ENCODE measurements at places on chromosomes 5 and 9.
A peak's percentile ranks its signal among the peaks of the same experiment; 100 is the strongest.

- DNase-seq = no peak
These were observed 190.5 kb downstream of the NXNL2 start for GRCh38 chr9:88725300-88726019.

DNA sequence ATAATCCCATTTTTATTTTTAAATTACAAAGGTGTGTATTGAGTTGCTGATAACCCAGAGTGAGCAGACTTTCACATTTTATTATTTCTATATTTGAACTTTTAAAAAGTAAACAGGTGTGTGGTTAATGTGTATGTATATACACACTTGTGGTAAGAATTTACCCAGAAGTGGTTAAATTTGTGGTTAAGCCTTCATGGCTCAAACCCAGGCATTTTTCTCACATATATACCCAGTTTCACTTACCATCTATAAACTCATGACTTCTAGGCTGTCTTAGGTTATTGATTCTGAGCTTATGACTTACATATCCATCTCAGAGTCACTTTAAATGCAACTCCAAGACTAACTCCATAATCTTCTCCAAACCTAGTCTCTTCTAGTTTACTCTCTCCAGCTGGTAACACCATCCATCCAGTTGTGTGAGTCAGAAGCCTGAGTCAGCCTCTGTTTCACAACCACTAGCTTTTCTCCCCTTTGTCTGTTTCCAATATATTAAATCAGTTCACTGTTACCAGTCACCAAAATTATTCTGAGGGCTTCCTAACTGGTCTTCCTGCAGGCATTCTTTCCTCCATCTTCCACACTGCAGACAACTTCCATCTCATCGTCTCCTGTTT is 20.2 kb downstream of the ZBED3 start:
- no peak for DNase-seq

- DNase-seq = no peak
These were observed 10.6 kb downstream of the UNC5A start for GRCh38 chr5:176820937-176821336.

DNA sequence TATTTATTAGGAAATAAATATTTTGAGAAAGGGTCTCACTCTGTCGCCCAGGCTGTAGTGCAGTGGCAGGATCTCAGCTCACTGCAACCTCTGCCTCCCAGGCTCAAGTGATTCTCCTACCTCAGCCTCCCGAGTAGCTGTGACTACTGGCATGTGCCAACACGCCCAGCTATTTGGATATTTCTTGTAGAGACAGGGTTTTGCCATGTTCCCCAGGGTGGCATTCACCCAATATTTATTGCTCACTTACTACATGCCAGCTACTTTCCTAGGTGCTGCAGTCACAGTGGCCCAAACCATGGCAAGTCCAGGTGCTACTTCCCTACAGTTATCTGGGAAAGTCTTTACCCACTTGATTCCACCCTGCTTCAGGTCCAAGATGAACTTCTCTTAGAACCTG is 8.3 kb upstream of the MED7 start:
- no peak for DNase-seq

DNA sequence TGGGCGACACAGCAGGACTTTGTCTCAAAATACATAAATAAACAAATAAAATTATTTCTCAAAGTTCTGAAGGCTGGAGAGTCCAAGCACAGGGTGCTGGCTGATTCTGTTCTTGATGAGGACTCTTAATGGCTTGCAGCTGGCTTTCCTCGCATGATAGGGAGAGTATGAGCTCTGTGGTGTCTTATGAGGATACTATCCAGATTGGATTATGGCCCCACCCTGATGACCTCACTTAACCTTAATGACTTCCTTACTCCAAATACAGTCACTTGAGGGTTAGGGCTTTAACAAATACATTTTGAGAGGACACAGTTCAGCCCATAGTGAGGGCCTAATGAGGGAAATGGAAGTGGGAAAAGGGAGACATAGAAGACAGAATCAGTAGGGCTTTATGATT is 87.7 kb downstream of the FOCAD start:
- DNase-seq = no peak

DNA sequence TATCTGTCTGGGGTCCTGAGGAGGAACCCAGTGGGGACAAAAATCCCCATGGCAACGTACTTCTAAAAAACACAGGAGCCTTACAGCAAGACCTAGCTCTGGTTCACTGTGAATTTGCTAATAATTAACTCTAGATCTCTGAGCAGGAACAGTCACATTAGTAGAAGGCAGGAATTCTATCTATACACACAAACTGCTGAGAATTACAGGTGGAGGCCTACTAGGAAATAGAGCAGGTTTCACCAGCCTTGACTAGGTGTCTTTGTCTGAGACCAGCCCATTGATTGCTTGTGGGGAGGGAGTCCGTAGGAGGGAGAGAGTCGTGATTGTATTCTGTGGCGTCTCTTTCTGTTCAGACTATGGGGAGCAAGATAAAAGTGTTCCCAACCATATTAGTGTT is 44.8 kb downstream of the PRLR start:
- DNase-seq = peak; percentile 59

- no peak for DNase-seq
These were observed 45.0 kb upstream of the N4BP3 start for GRCh38 chr5:178068293-178068692.

DNA sequence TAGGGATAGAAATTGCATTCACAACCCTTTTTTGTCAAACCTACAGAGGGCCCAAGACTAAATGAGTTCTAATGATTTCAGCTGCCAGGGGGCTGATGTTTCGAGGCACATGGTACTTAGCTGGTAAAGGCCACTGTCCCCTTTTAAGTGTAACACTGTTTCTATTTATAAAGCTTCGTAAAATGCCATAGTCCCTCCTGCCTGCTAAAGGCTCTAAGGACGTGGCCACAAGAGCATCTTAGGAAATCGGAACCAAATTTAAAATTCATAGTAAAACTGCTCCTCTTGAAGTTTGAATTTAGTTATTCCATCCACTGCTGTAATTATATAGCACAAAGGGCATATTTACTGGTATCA is 170.3 kb upstream of the WWC1 start:
- no peak for DNase-seq

- DNase-seq = no peak
These were observed 11.5 kb upstream of the STK32A start for GRCh38 chr5:147223343-147223742.

DNA sequence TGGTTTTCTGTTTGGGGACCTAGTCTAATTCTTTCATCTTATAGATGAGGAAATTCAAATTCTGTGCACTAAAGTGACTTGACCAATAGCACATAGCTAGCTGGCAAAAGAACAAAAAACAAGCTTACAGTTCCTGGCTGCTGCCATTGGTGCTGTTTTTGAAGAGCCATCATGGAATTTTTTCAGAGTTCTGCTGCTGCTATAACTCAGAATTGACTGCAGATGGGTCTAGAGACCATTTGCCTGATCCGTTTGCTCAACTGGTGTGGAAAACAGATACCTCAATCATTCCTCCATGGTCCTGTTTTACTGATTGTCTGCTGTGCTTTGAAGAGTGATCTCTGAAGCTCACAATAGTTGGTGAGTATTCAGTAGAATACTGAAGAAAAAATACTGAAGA is 15.2 kb downstream of the FBXL7 start:
- no peak for DNase-seq

DNA sequence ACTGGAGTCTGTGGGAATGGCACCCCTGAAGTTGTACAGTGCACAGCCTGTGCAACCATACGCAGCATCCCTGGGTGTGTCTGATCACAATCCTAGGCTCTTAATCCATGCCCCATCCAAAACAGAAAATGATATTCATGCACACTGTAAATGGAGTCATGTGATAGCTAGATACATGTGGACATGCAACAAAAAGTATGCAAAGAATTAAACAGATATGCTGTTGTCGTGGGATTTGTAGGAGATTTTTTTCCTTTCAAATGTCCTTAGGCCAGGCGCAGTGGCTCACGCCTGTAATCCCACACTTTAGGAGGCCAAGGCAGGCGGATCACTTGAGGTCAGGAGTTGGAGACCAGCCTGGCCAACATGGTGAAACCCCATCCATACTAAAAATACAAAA is 36.1 kb downstream of the PRRX2 start:
- no peak for DNase-seq

DNA sequence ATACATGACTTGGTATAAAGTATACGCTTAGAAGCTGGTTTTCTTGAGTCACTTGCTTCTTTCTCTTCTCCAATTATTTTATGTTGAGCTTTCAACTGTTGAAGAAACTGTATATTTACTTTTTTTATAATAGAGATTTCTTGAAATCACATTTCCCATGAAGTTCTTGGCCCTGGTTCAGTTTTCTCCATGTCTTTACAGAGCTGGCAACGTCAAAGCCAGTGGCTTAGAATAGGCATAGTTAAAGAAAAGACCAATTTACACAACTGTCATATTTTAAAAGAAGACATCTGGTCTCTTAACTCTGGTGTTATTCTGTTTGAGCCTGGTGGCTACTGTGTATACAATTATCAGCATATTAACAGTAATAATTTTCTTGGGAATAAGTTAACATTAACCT is 1249.3 kb downstream of the CDH12 start:
- DNase-seq = no peak

DNA sequence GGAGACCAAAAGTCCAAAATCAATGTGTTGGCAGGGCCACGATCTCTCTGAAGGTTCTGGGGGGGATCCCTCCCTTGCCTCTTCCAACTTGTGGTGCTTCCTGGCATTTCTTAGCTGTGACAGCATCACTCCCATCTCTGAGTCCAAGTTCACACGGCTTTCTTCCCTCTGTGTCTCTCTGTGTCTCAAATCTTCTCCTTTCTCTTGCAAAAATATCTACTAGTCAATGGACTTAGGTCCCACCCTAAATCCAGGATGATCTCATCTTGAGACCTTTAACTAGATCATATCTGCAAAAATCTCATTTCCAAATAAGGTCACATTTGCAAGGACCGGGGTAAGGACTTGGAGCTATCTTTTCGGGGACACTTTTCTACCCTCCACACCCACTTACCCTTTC is 186.1 kb downstream of the HSD17B3 start:
- no peak for DNase-seq
